Stimulated activated CD8-positive, alpha-beta memory T cell treated with anti-CD3 and anti-CD28 coated beads, Interleukin-4, amount 100 ng/mL, for 48 hours (primary cell): ENCODE measurements at places on chromosomes 2 and 18.

DNA sequence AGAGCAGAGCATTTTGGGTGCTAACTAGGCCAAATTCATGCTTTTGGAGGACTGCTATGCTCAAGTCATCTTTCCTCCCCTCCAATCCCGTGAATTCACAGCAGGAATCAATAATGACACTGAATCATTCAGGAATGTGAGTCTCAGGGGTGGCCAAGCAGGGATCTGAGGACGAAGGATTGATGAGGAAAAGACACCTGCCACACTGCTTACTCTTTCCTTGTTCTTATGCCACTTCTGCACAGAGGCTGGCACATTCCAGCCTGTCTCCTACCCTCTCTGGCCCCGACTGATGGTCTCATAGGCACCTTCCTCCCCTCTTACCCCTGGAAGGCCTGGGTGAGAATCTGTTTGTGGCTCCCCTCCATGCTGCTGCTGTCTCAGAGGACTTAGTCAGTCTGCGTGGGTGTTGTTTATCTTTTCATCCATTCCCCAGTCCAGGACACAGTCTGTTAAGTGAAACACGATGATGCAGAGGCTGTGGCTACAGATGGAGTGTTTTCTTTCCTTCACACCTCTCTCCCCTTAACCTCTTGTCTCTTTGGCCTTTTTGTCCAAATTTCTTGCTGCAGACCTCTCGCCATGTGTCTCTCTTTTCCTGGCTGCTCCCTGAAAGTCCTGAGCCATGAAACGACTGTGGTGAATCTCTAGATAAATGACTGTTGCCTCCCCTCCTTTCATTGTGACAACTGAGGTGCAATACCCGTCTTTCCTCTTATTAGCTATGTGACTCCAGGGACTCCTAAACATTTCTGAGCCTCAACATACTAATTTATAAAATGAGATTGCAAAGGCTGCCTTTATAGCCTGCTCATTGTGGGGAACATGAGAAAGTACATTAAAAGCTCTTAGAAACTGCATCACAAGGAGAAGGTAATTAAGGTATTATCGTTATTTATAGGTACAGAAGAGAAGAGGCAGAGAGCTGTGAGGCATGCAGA is 86.9 kb downstream of the RDH14 start:
- DNase-seq, result no peak

DNA sequence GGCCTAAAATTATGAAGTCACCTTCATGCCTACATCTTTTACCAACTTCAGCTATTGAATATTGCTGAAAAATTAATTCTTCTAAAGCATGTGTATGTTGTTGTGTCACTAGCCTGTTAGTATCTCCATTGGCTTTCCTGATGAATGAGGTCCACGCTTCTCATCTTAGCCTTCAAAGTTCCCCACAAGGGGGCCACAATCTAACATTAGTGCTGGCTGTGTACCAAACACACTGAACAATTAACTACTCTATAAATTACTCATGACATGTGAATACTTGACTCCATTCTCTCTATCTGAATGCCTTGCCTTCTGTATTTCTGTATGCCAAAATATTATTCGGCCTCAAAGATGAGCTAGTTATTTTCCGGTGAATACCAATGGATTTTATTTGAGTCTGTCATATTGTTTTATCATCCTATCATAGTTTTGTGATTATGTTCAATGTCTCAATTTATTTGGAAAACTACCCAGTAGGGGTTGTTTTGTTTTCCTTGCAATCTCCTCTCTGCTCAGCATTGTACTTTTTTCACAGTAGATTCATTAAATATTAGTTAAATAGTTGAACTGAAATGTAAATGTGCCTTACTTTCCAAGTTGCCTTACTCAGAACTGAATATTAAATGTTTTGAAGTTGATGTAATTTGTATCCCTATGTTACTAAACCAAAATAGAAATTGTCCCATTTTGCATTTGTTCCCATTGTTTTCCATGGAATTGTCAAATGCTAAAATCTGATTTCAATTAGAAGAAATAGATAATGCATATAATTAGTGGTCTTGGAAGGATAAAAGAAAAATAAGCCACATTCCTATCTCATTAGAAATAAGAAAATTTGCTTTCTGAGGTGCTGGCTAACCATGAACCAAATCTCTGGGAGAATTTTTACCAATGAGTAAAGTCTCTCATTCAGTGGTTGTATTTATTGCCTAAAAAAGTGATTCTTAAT is 208.4 kb upstream of the COL3A1 start:
- no peak for DNase-seq

- DNase-seq, result no peak
Observed at GRCh38 chr2:41241325-41242000, 789.6 kb upstream of the SLC8A1 start.

DNA sequence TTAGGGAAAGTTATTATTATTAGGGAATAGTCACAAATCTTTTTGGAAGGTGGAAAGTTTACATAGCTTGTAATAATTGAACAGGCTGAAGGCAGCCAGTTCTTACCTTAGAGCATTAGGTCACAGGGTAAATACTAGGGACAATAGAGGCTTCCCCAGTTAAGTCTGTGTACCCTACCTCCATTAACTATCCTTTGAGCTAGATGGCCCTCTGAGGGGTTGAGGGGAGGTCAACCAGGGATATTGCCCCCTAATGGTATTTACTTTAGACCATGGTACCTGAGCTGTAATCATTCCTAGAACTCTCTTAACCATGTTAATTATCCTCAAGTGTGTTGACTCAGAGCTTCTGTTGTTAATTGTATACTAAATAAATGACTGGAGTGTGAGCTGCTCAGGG is 120.5 kb upstream of the SCN7A start:
- DNase-seq, result no peak

- DNase-seq, result no peak
Observed at GRCh38 chr18:5653802-5654201, 110.0 kb upstream of the EPB41L3 start.

DNA sequence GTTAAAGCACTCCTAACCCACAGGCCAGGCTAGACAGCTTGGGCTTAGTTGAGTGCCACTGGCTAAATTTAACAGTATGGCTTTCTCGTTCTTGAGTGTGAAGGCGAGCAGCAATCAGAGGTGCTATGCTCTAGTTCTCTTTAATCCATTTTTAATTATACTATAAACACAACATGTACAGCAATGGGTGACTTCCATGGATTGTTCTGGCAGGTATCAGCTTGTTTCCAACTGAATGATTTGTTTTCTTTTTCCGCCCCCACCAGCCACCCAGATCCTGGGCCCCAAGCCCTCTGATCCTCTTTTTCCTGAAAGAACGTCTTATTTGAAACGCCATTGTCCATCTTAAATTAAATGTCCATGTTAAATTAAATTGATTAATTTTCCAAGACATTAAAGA is 244.8 kb downstream of the IKZF2 start:
- no peak for DNase-seq

GRCh38 chr2:88429929-88430328 is 22.6 kb downstream of the FOXI3 start:
- DNase-seq, result no peak

DNA sequence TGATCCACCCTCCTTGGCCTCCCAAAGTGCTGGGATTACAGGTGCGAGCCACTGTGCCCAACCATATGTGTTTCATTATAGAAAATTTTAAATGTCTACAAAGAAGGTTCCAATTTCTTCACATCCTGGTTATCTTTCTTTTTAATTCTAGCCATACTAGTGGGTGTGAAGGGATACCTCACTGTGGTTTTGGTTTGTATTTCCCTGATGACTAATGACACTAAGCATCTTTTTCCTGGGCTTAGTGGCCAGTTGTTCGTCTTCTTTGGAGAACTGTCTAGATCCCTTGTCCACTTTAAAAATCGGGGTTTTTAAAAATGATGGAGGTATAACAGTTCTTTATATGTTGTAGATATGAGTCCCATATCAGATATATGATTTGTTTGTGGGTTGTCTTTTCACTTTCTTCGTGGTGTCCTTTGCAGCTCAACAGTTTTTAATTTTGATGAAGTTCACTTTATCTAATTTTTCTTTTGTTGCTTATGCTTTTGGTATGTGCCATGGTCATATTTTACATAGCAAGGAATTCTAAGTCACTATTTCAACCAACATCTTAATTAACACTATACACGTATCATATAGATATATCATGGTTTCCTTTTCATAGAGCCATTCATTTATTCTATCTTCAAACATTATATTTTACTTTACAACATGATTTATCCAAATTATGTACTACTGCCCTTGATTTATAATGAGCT is 135.0 kb upstream of the RIOK3 start:
- DNase-seq, result no peak

DNA sequence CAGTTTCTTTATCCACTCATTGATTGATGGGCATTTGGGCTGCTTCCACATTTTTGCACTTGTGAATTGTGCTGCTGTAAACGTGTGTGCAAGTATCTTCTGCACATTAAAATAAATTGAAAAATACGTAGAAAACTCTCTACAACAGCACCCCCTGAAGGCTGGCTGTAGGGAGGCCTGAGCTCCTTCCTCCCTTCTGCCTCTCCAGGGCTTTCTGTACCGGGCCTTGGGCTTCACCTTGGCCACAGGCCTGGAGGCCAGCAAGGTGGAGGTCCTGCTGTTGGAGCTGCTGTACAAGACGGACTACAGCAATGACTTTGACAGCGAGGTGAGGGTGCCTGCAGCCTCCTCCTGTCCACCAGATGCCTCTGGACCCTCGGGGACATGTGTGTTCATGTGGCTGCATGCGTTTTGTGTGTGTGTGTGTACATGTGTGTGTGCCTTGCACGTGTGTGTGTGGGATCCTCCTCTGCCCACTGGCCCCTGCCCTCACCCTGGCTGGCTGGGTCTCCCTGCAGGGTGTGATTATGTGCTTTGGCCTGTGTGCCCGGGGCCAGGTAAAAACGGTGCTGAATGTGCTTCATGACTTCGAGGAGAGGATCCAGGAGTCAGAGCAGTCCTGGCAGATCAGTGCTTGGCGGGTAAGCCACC is 29.2 kb downstream of the MROH2A start:
- peak; percentile 12 for DNase-seq

DNA sequence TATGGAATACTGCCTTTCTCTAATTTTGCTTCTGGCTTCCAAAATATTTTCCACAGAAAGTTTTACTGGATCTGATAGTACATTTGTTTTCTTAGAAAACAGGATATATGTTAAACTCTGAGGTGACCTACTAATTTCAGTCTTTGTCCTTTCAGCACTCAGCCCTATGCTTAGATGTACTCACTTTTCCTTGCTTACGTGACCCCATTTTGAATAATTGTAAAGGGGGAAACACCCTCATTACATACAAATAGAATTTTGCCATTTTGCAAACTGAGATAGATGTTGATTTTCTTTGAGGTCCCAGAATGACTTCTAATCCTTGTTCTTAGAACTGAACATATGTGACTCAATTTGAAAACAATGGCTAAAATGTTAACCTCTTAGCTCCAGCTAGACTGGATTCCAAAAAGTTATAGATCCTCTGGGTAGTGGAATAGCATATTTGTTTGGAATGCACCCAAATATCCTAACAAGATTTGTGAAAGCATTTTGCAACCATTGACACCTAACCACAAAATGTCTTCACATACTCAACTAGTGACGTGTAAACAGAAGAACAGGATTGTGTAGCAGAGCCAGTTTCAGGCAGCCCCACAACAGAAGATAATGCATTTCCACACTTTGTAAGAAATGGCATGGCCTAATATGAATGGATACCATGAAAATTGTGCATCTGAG is 44.8 kb upstream of the EHBP1 start:
- no peak for DNase-seq

- DNase-seq, result no peak
Observed at GRCh38 chr2:120926463-120927264, 191.0 kb downstream of the GLI2 start.

GRCh38 chr2:229296536-229296935 is 25.4 kb upstream of the PID1 start:
- DNase-seq, result no peak

- no peak for DNase-seq
Observed at GRCh38 chr2:69119104-69119894, 106.3 kb downstream of the ANTXR1 start.
